ENCODE measurements at places on chromosomes 16 and 17. TPM values are rescaled to one million over a fixed set of nuclear protein-coding genes. Genes with fewer than 3 reads are reported as not detected.

MT1M gene
- total RNA-seq = 8.5 TPM

ZNF286A gene
- 40.7 TPM for total RNA-seq

NAGS gene
- 0.36 TPM for total RNA-seq

CLEC10A gene
- not detected for total RNA-seq

CASKIN1 gene
- total RNA-seq = not detected

CLEC19A gene
- total RNA-seq = not detected

MYO1D gene
- total RNA-seq = 160 TPM

ACE gene
- 17.7 TPM for total RNA-seq

C1QTNF8 gene
- not detected for total RNA-seq

ABCC6 gene
- under 0.01 TPM for total RNA-seq

CACNG3 gene
- total RNA-seq = not detected

TNS4 gene
- total RNA-seq = under 0.01 TPM

GALK1 gene
- 27.7 TPM for total RNA-seq

TMEM106A gene
- total RNA-seq = 5.6 TPM

HBA1 gene
- total RNA-seq = not detected

NMRAL1 gene
- total RNA-seq = 71.0 TPM

LRRC3C gene
- total RNA-seq = not detected

NUBP2 gene
- total RNA-seq = 56.1 TPM

GPR142 gene
- not detected for total RNA-seq

KLHDC4 gene
- 22.1 TPM for total RNA-seq

TPSD1 gene
- not detected for total RNA-seq

METTL16 gene
- 12.4 TPM for total RNA-seq

TBC1D24 gene
- total RNA-seq = 16.6 TPM

MYL11 gene
- not detected for total RNA-seq

CACNG4 gene
- not detected for total RNA-seq

MARCHF10 gene
- total RNA-seq = under 0.01 TPM

KRTAP2-4 gene
- not detected for total RNA-seq

LGALS9C gene
- not detected for total RNA-seq

STXBP4 gene
- 19.2 TPM for total RNA-seq

RDM1 gene
- 0.36 TPM for total RNA-seq

SOX8 gene
- total RNA-seq = not detected

WFDC1 gene
- total RNA-seq = not detected

DYNLRB2 gene
- total RNA-seq = not detected

ORAI3 gene
- total RNA-seq = 66.0 TPM

NPIPB6 gene
- 2.9 TPM for total RNA-seq

PPM1E gene
- total RNA-seq = under 0.01 TPM

SEBOX gene
- total RNA-seq = not detected

KRTAP4-3 gene
- total RNA-seq = not detected

DNAH9 gene
- total RNA-seq = not detected

WNT9B gene
- total RNA-seq = 0.36 TPM

SHISA6 gene
- not detected for total RNA-seq

TBC1D3K gene
- total RNA-seq = not detected

UBALD2 gene
- 5.1 TPM for total RNA-seq

RHBDL3 gene
- total RNA-seq = under 0.01 TPM

CFAP97D1 gene
- not detected for total RNA-seq

G6PC1 gene
- total RNA-seq = not detected

RPGRIP1L gene
- total RNA-seq = 14.1 TPM

OR4D1 gene
- total RNA-seq = not detected

Data from osteoblast (primary cell).